B cell (primary cell): ENCODE measurements at places on chromosomes 4 and X.

- H3K4me3 ChIP-seq = no peak overlapping the region
- H3K36me3 ChIP-seq = peaks cover 6% of the 10 kb centered on the region
- no peaks in the 10 kb centered on the region for H3K4me1 ChIP-seq
- no peaks in the 10 kb centered on the region for H3K27me3 ChIP-seq
Measured at GRCh38 chr4:73213916-73214653, 44.5 kb downstream of the ANKRD17 start.

GRCh38 chr4:151553874-151554273 is 144.9 kb downstream of the FHIP1A start:
- no peak overlapping the region for H3K4me3 ChIP-seq
- no peak for DNase-seq
- peaks cover 3% of the 10 kb centered on the region for H3K27me3 ChIP-seq
- H3K36me3 ChIP-seq = no peaks in the 10 kb centered on the region
- no peak overlapping the region for H3K27ac ChIP-seq

DNA sequence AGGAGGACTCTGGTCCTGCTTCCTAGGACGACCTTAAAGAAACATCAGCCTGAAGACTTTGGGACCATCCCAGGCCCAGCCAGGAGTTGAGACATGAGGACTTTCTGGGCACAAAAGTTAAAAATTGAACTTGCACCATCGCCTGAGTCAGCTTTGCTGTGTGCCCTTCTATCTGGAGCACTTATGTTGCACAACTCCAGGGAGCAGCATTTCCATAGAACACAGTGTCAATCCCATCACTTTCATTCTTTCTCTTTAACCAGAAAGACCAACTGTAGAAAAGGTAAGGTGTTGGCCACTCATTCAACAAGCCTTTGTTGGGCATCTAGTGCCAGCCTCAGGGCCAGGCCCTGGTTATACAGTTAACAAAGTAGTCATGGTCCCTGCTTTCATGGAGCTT is 8.6 kb upstream of the CLDN24 start:
- no peaks in the 10 kb centered on the region for H3K4me1 ChIP-seq
- no peak for DNase-seq
- H3K4me3 ChIP-seq = no peak overlapping the region
- no peaks in the 10 kb centered on the region for H3K27me3 ChIP-seq

DNA sequence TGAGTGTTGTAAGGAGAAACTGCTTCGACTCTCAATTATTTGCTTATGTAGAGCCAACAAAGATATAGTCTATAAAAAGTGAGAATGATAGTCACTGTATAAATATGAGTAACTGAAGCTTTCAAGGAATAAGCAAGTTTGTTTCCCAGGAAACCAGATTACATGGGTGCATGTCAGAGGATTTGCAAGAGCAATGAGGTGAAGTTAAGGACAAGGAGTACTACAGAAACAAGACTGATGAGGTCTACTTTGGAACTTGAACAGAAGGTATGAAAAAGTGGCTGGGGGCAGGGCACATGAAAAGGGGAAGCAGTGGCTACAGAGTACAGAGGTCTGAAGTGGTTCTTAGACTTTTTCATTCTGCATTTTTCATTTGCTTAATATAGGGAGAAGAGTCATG is 321.0 kb upstream of the CXXC4 start:
- no peaks in the 10 kb centered on the region for H3K36me3 ChIP-seq
- no peak overlapping the region for H3K27ac ChIP-seq
- H3K4me1 ChIP-seq = no peaks in the 10 kb centered on the region
- no peak for DNase-seq
- H3K4me3 ChIP-seq = no peak overlapping the region
- H3K27me3 ChIP-seq = no peaks in the 10 kb centered on the region

GRCh38 chr4:2949782-2950125 is 13.5 kb downstream of the NOP14 start:
- H3K27ac ChIP-seq = no peak overlapping the region
- no peak for DNase-seq
- peaks cover 89% of the 10 kb centered on the region for H3K36me3 ChIP-seq
- H3K4me3 ChIP-seq = no peak overlapping the region
- no peaks in the 10 kb centered on the region for H3K27me3 ChIP-seq

GRCh38 chrX:2871831-2872230 is 43.1 kb downstream of the GYG2 start:
- H3K36me3 ChIP-seq = no peaks in the 10 kb centered on the region
- no peak overlapping the region for H3K4me3 ChIP-seq
- no peak overlapping the region for H3K27ac ChIP-seq
- H3K27me3 ChIP-seq = no peaks in the 10 kb centered on the region
- H3K4me1 ChIP-seq = no peaks in the 10 kb centered on the region

DNA sequence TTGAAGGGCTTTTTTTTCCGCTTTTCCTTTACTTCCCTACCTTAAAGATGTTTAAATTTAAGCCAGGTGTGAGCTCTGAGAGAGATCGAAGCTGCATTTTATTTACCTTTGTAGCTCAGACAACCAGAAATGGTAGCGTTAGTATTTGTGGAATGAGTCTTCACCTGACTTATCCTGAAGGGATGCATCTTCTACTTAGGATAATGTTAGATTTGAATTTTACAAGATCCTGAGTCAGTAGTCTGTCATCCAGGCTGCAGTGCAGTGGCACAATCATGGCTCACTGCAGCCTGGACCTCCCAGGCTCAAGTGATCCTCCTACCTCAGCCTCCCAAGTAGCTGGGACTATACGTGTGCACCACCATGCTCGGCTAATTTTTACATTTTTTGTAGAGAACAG is 26.2 kb downstream of the TMSB4X start:
- H3K27ac ChIP-seq = peak overlapping the region; percentile 80
- DNase-seq = no peak
- no peak overlapping the region for H3K4me3 ChIP-seq
- H3K27me3 ChIP-seq = no peaks in the 10 kb centered on the region

GRCh38 chr4:99669084-99669483 is 11.5 kb upstream of the C4orf54 start:
- DNase-seq = no peak
- no peak overlapping the region for H3K27ac ChIP-seq
- no peak overlapping the region for H3K4me3 ChIP-seq
- H3K27me3 ChIP-seq = no peaks in the 10 kb centered on the region
- no peaks in the 10 kb centered on the region for H3K4me1 ChIP-seq
- no peaks in the 10 kb centered on the region for H3K36me3 ChIP-seq

DNA sequence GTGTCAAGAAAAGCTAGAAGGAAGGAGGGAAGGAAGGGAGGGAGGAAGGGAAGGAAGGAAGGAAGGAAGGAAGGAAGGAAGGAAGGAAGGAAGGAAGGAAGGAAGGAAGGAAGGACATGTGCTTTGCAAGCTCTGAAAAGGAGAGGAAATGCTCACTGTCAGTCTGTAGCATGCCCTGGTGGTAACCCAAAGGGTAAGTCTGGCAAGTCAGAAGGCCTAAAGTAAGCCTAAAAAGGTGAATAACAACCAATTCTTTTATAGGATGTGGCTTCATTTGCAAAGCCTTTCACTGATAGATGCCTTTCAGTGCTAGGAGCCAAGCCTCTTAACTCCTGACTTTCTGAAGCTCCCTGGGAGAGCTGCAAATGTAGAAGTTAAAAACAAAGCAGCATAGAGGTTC is 542.6 kb downstream of the CFAP47 start:
- no peak overlapping the region for H3K4me3 ChIP-seq
- H3K36me3 ChIP-seq = no peaks in the 10 kb centered on the region
- no peak for DNase-seq
- no peaks in the 10 kb centered on the region for H3K27me3 ChIP-seq

- H3K27me3 ChIP-seq = no peaks in the 10 kb centered on the region
- no peaks in the 10 kb centered on the region for H3K4me1 ChIP-seq
Measured at GRCh38 chrX:119194621-119195020, 41.5 kb upstream of the PGRMC1 start.

- no peaks in the 10 kb centered on the region for H3K27me3 ChIP-seq
- H3K4me1 ChIP-seq = no peaks in the 10 kb centered on the region
- peak; percentile 45 for DNase-seq
- H3K27ac ChIP-seq = no peak overlapping the region
- no peak overlapping the region for H3K4me3 ChIP-seq
Measured at GRCh38 chrX:31038575-31039326, 33.1 kb downstream of the FTHL17 start.

GRCh38 chrX:23756165-23756564 is 13.1 kb upstream of the ACOT9 start:
- H3K27me3 ChIP-seq = no peaks in the 10 kb centered on the region
- H3K27ac ChIP-seq = no peak overlapping the region
- H3K36me3 ChIP-seq = no peaks in the 10 kb centered on the region
- H3K4me1 ChIP-seq = no peaks in the 10 kb centered on the region

- H3K27ac ChIP-seq = no peak overlapping the region
- DNase-seq = no peak
- no peak overlapping the region for H3K4me3 ChIP-seq
- no peaks in the 10 kb centered on the region for H3K27me3 ChIP-seq
Measured at GRCh38 chr4:92455329-92455839, 151.6 kb downstream of the GRID2 start.

- DNase-seq = no peak
- no peak overlapping the region for H3K4me3 ChIP-seq
- no peaks in the 10 kb centered on the region for H3K27me3 ChIP-seq
- H3K36me3 ChIP-seq = no peaks in the 10 kb centered on the region
- H3K27ac ChIP-seq = no peak overlapping the region
- H3K4me1 ChIP-seq = no peaks in the 10 kb centered on the region
Measured at GRCh38 chr4:79851625-79852304, 221.3 kb downstream of the ANTXR2 start.

DNA sequence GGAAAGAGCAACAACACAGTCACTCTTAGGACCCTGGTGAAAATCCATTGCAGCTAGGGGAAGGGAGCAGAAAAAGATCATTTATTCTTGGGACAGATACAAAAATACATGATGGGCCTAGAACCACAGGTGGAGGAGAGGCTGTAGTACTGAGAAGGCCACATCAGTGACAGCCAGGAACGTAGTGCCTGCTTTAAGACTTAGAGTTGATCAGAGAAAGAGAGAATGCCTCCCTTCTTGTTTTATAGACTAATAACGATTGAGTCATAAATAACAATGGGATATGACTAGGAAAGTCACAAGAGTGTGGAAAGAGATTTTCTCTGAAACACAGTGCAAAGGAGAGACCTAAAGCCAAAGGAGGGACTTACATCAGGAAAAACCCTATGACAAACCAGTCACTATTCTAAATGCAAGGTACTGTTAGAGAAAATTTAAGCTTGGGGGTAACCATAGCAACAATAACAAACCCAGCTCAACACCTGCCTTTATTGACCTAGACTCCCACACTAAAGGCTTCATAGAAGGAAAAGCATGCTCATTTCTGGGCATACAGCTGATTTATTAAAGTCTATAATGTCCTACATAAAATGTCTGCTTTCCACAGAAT is 1015.0 kb upstream of the GRID2 start:
- H3K4me3 ChIP-seq = no peak overlapping the region
- H3K36me3 ChIP-seq = no peaks in the 10 kb centered on the region
- H3K4me1 ChIP-seq = no peaks in the 10 kb centered on the region
- H3K27me3 ChIP-seq = no peaks in the 10 kb centered on the region
- no peak for DNase-seq
- no peak overlapping the region for H3K27ac ChIP-seq

GRCh38 chr4:136383082-136383481 is 1149.2 kb downstream of the PCDH18 start:
- H3K36me3 ChIP-seq = no peaks in the 10 kb centered on the region
- no peaks in the 10 kb centered on the region for H3K4me1 ChIP-seq
- no peak for DNase-seq
- H3K27me3 ChIP-seq = no peaks in the 10 kb centered on the region
- H3K27ac ChIP-seq = no peak overlapping the region

- no peak overlapping the region for H3K4me3 ChIP-seq
- H3K27me3 ChIP-seq = no peaks in the 10 kb centered on the region
- no peak overlapping the region for H3K27ac ChIP-seq
- DNase-seq = no peak
- no peaks in the 10 kb centered on the region for H3K4me1 ChIP-seq
- H3K36me3 ChIP-seq = no peaks in the 10 kb centered on the region
Measured at GRCh38 chr4:54924891-54925290, 200.5 kb downstream of the KDR start.

GRCh38 chr4:141702472-141703182 is 66.2 kb downstream of the IL15 start:
- no peak overlapping the region for H3K27ac ChIP-seq
- H3K4me3 ChIP-seq = no peak overlapping the region
- H3K4me1 ChIP-seq = peaks cover 2% of the 10 kb centered on the region
- H3K36me3 ChIP-seq = no peaks in the 10 kb centered on the region
- no peak for DNase-seq

- no peak overlapping the region for H3K4me3 ChIP-seq
- H3K36me3 ChIP-seq = no peaks in the 10 kb centered on the region
- H3K27me3 ChIP-seq = no peaks in the 10 kb centered on the region
- peaks cover 12% of the 10 kb centered on the region for H3K4me1 ChIP-seq
Measured at GRCh38 chr4:37816006-37816405, 10.5 kb upstream of the PGM2 start.

- H3K36me3 ChIP-seq = no peaks in the 10 kb centered on the region
- H3K27me3 ChIP-seq = no peaks in the 10 kb centered on the region
- no peak overlapping the region for H3K4me3 ChIP-seq
- H3K27ac ChIP-seq = no peak overlapping the region
- peak; percentile 55 for DNase-seq
- no peaks in the 10 kb centered on the region for H3K4me1 ChIP-seq
Measured at GRCh38 chrX:46408553-46409407, 136.4 kb downstream of the ZNF674 start.

GRCh38 chr4:154467886-154468285 is 23.7 kb downstream of the DCHS2 start:
- no peaks in the 10 kb centered on the region for H3K4me1 ChIP-seq
- DNase-seq = no peak
- peaks cover 17% of the 10 kb centered on the region for H3K27me3 ChIP-seq
- no peak overlapping the region for H3K27ac ChIP-seq
- no peak overlapping the region for H3K4me3 ChIP-seq

DNA sequence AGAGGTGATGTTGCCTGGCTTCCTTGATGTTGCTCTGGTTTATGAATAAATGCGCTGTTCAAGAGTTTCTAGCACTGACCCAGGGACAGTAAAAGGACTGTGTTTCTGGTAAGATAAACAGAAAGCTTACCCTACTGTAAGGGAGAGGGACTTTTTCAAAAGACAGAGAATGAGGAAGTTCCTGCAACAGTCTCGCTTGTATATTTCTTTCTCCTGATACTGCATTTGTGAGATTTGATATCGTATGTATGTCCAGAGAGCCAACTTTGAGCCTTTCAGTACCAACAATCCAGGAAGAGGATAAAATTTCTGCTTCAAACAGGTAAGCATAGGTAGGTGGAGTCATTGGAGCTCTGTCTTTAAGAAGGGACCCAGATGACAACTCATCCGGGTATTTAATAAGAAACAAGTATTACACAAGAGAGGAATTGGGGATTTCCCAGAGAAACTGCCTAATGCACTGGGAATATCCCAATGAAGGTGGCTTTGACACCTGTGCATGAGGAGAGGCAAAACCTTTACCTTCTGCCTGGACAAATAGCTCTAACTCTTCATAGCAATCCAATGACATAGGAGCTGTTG is 773 bp downstream of the DAPP1 start:
- peak overlapping the region; percentile 68 for H3K27ac ChIP-seq
- H3K36me3 ChIP-seq = peaks cover 2% of the 10 kb centered on the region
- H3K4me3 ChIP-seq = peak overlapping the region; percentile 87
- peaks cover 59% of the 10 kb centered on the region for H3K4me1 ChIP-seq
